ENCODE measurements at places on chromosomes 11 and 22.

GRCh38 chr22:24836282-24836681, 30.3 kb downstream of the SGSM1 start:
- no peak for DNase-seq

DNA sequence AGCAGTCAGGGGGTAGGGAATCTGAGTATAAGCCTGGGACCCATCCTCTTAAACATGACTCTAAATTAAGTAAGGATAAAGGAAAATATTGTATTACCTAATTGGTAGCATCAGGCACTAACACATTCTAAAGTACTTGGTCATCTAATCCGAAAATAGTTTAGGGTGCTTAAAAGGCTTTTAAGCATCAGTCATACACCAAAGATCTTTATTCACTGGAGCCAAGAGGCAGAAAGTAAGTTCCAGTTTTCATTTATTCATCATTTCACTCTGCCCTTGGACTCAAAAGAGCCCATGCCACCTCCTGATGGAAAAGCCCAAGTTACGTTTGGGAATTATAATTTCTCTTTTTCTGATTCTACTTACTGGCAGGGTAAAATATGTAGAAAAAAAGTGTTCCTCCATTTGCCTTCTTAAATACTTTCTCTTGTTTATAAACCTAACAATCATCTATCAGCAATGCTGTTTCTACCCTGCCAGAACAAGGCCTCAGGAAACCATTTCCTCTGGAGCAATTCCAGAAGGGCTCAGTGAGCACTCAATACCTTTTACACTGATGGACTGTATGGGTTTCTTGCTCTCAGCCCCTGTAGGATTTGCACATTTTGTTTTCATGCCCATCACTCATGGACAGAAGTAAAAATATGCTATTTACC, 120.1 kb upstream of the SLC5A12 start:
- DNase-seq: no peak

DNA sequence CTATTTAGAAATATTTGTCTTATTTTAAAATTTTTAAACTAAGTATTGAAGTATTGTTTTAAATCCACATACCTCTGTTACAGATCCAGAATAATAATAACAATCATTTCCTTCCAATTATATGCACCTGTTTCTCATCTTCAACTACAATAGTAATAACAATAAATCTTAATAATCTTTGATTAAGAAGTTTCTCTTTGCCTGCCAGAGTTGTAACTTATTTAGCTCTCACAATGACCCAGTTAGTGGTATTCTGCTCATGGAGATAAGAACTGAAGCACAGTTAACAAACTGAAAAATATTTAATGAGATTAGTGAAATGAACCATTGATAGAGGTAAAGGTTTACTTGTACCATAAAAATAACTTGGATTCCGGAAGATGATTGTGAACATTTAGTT, 796.3 kb downstream of the LUZP2 start:
- DNase-seq: no peak

- no peak for DNase-seq
Measured at GRCh38 chr11:59195586-59195985, 17.1 kb downstream of the MPEG1 start.

DNA sequence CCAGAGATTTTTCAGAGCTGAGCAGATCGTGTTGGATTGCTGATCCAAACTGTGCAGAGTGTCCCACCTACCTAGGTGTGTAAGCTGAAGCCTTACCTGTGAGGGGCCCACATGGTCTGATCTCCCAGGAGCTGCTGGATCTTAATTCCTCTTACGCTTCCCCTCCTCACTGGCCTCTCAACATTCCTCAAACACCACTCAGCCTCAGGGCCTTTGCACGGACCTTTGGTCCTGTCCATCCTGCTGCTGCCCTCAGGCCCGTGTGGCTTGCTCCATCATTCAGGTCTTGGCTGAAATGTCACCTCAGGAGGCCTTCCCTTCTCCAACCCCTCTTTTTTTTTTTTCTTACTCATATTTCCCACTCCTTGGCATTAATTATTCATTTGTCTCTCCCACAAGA, 21.1 kb upstream of the RAB1B start:
- DNase-seq: no peak

DNA sequence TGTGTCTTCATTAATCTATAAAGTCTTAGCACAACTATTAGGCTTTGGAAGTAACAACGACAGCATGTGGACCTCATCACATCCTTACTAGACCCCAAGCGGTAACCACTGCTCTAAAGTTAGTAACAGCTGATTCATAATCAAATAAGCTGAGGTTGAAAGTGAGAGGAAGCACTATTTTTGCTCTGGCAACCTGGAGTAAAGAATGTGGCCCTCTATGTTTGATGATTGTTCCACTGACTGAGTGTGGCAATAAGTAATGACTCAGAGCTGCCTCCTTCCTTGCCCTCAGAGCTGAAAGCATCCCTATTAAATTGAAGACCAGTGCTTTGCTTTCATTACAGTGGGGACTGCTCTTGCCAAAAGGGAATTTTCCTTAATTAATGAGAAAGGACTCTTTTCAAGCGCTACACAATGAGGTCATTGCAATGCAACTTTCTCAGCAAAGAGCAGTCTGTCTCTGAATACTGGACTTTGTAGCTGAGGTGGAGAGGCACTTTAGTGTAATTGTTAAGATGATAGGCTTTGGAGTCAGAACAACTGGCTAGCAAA, 906.1 kb upstream of the RAG2 start:
- DNase-seq: no peak

DNA sequence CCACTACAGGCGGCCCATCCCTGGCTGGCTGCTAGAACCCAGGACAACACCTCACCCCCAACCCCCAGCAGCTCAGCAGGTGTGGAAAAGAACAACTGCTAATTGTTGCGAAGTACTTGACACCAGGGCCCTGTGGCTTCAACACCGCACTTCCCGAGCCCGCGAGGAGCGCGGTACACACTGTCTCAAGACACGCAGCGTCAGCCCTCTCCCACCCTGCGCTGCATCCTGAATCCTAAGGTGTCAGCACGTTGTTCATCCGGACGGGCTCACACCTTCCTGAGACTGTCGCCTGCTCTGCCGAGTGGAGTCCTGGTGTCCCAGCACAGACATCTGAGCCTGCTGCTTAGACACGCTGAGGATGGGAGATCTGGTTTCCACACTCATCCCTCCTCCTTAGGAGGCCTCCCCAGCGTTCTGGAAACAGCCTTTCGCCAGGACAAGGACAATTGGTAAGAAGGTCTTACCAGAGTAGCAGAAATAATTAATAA, 1336.2 kb downstream of the BRD1 start:
- DNase-seq: no peak

DNA sequence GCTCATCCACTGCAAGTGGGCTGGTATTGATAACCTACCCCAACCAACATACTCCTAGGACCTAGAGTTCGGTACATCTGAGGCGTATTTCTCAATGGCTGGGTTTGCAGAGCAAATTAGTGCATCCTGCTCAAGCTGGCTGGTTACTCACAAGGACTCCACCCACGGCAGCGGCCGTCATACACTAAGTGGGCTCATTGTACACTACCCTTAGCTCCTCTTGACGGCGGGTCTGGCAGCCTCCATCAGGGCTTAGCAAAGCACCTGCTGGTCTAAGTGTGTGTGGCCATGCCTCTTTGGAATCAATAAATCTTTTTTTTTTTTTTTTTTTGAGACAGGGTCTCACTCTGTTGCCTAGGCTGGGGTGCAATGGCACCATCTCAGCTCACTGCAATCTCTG, 20.2 kb upstream of the KCNJ11 start:
- no peak for DNase-seq

DNA sequence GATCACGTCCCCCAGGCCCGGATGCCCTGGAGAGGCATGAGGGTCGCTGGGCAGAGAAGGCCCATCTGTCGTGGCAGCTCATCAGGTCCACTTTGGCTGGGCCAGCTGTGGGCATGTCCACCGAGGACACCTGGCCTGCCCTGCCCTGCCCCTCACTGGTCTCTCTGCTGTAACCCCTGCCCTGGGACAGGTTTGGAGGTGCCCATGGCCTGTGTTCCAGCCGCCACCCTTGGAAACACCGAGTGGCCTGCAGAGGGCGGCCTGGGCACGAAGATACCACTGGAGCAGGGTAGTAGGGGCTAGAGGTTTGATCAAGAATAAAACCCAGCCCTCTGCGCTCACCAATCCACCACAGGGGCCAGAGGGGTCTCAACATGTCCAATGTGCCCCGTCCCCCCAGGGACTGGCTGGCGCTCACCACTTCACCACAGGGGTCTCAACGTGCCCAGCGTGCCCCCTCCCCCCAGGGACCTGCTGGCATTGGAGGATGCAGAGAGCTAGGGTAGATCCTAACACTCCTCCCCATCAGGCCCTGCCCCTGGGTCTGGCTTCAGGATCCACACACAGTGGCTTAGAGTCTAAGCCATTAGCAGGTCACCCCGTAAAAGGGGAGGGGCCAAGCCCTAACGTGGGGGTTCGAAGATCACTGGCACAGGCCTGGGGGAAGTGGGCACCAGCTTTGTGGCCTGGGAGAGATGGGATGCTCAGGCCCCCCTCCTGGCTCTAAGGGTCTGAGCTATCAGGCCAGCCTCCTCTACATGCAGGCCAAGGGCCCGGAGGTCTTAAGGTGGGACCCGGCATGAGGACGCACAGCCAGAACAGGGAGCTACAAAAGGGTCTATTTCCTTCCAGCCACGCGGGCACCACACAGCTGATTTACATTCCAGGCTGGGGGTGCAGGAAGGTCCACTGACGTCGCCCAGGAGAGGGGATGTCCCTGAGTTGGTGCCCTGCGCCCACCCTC, 1.3 kb upstream of the HDAC10 start:
- peak; percentile 64 for DNase-seq

- DNase-seq: no peak
Measured at GRCh38 chr11:112013497-112014164, 11.6 kb upstream of the DLAT start.

DNA sequence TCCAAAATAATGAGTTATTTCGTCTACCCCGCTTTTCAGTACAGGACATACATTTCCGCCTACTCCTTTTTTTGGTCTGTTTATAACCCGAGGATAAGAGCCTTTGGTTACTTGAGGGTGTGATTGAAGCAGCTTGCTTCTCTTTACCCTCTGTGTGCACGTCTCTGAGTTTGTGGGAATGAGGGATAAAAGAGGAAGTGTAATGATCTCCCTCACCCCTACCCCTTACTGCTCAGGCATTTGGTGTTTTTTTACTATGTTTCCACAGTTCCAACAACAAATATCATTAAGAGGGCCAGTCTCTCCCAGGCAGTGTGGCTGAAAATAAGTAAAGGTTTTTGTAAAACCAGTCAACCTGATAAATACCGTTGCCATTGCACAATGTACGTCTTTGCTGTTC, 83.2 kb upstream of the GAL start:
- DNase-seq: no peak

DNA sequence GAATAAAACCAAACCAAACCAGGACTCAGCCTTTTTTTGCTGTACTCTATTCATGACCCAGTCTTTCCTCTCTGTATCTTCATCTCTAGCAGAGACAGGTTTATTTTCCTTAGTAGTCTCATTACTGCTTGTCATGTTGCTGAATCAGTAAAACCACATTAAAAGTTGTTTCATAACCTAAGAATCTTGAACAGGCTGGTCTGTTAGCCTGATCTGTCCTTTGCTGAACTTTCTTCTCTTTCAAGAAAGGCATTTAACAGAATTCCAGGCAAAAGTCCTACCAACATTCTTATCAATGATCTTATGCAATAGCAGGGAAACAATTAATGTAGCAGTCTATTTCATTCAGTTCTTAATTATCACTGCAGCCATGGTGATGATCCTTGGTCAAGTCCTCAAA, 197.7 kb downstream of the CASP12 start:
- no peak for DNase-seq

DNA sequence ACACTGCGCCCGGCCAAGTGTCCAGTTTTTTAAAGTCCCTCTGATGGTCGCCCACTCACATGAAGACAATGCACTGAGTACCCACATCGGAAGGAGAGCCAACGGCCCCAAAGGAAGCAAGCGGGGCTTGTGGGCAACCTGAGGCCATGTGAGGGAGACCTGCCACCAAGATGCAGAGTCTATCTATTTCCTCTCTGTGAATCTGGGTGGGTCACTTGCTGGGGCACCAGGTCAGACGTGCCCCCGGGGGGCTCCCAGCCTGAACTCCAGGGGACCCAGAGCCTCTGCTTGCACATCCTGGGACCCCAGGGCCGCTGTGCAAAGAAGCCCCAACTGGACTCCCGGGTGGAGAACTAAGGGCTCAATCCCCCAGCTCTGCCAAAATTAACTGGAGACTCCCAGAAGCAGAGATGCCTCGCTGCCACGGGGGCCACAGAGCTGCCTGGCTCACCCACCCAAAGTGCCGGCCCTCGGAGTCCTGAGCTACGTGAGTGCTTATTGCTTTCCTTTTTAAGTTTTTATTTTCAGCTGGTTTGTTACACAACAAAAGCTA, 106.4 kb downstream of the BRD1 start:
- DNase-seq: no peak

DNA sequence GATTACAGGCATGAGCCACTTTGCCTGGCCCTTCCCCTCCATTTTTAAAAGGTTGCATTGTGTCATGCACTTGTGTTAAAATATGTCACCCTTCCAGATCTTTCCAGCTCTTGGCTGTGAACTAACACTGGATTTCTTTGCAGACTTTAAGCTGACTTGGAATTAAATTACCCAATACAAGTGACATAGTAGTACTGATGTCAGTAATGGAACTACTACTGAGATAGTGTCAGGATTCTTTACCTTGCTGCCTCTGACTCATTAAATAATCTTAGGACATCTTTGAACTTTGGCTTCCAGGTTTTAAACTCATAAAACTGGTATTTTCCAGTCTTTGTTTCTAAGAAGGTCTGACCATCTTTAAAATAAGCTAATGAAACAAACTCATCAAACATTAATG, 51.8 kb upstream of the OR4B1 start:
- DNase-seq: no peak

DNA sequence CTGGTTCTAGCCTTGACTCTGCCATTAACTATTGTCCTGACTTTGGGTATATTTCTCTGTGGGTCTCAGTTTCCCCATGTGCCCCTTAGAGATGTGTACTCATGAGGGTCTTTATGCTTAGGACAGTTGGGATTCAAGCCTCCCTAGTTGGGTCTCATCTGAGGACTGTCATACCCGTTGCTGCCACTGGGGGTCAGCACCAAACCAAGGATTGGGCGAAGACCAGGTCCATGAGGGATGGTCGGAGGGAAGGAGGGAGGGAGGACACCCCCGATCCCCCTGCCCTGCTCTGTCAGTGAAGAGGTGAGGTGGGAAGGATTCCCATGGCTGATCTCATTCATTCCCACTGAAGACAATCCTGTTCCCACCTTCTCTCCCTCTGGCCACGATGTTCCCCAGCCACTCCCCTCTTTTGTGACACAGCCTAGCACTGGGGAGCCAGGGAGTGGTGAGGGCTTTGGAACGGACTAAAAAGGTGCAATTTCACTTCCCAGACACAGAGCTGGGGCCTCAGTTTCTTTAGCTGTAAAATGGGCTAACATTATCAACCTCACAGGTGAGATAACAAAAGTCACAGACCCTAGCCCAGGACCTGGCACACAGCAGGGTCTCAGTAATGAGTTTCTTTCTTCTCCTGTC, 12.4 kb upstream of the KLHL35 start:
- peak; percentile 68 for DNase-seq
